ENCODE measurements at places on chromosomes 2 and 18.
A peak's percentile ranks its signal among the peaks of the same experiment; 100 is the strongest.

DNA sequence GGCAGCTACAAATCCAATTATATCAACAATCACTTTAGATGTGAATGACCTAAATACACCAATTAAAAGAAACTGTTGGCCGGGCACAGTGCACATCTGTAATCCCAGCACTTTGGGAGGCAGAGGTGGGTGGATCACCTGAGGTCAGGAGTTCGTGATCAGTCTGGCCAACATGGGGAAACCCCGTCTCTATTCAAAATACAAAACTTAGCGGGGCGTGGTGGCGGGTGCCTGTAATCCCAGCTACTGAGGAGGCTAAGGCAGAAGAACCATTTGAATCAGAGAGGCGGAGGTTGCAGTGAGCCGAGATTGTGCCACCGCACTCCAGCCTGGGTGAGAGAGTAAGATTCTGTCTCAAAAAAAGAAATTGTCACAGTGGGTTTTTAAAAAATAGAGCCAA, 49.5 kb downstream of the ATL2 start:
- DNase-seq = no peak

- DNase-seq = no peak
Observed at GRCh38 chr2:86584151-86584913, 21.1 kb upstream of the CHMP3 start.

DNA sequence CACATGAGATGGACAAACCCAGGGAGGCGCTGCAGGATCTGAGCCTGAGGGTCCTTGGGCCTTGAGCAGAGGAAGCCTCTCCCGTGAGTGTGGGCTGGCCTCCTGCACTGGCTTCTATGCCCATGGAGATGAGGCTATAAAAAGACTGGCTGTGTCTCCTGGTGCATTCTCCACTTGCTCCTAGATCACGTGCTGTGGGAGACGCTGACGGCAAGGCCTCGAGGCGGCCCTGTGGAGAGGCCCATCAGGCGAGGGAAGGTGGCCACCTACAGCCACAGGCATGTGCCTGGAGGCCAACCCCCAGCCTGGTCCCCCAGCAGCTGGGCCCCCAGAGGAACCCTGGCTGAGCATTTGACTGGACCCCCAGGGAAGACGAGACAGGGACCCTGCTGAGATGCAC, 198.9 kb downstream of the TWIST2 start:
- DNase-seq = no peak

DNA sequence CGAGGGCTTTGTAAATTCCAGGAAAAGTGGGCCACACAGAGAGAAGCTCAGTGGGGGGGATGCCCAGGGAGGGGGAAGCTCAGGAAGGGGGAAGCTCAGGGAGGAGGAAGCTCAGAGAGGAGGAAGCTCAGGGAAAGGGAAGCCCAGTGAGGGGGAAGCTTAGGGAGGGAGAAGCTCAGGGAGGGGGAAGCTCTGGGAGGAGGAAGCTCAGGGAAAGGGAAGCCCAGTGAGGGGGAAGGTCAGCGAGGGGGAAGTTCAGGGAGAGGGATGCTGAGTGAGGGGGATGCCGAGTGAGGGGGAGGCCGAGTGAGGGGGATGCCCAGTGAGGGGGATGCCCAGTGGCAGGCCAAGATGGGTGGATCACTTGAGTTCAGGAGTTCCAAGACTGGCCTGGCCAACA, 821 bp upstream of the CHRNG start:
- DNase-seq = no peak

GRCh38 chr18:58227361-58227930, 183.4 kb downstream of the NEDD4L start:
- DNase-seq = no peak

DNA sequence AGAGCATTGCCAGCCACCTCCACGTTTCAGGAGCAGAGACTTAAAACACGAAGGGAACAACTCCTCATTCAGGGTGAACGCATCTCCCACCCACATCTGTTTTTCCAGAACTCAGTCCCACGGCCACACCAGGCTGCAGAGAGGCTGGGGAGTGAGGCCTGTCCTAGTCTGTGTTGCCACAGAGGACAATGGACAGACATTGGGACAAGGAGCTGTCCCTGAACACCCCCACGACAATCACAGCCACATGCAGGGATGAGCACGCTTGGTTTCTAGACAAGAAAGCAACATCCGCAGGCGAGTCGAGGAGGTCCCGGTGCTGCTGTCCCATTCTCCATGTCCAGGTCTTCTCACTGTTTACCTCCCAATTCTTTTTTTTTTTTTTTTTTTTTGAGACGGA, 167.4 kb downstream of the EIPR1 start:
- no peak for DNase-seq

DNA sequence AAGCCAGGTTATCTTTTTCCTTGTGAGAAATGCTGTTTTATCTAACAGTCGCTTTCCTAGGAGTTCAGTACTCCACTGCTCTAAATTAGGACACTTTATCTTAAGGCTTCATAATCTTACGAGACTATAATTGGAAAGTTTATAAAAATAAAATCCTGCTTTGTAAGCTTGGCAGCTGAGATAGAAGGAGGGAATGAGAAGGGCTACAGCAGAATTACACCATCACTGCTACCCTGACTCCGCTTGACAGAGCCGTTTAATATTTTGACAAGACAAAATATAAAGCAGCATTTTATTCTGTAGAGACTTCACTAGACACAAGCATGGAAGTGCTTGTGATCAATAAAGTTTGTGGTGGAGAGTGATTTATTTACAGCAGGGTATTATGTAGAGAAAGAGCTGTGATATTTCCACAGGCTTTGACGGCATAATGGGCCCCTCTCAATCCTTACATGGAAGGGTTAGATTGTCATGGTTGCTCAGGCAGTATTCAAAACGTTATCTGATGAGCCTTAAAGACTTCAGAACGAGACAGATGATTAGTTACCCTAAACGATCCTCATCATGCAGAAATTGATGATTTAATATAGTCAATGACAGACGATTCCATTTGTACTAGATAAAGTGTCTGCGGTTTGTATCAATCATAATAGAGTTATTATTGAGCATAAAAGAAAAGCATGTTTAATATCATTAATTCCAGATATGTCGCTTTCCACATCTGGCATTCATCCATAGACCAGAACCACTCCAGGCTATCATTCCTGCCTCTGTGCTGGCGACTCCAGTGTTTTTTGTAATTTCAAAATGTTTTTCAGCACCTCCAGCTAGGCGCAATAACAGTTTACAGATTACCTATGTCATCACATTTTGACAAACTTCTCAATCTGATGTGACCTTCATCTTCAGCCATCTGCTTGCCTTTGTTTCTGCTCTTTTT, 242.2 kb downstream of the FIGN start:
- DNase-seq = no peak

DNA sequence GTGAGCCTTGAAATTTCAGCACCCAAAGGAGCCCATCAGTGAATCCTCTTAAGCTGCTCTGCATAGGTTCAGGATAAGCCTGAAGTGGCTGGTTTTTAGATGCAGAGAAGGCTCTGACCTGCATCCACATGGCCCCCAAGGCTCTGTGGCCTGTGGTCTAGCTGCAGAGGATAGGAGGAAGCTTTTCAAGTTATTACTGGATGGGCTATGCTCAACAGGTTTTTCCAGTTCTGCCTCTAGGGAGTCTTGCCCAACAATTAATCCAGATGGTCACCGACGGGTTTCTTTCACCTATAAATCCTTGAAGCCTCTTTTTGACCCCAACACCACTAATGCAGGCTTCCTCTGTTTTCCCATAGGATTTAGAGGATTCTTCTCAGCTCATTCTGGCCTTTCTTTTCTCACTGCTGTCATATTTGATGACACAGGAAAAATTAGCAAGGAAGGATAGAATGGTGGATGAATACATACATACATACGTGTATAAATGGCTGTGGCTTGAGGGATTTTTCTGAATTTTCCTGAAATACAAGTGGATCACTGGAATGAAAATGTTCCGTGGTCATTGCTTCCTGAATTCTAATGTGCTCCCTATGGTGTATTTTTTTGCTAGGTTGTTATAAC, 52.2 kb upstream of the BCL2L11 start:
- DNase-seq = no peak

- DNase-seq = no peak
Observed at GRCh38 chr2:219507581-219508443, 6.5 kb upstream of the ASIC4 start.

DNA sequence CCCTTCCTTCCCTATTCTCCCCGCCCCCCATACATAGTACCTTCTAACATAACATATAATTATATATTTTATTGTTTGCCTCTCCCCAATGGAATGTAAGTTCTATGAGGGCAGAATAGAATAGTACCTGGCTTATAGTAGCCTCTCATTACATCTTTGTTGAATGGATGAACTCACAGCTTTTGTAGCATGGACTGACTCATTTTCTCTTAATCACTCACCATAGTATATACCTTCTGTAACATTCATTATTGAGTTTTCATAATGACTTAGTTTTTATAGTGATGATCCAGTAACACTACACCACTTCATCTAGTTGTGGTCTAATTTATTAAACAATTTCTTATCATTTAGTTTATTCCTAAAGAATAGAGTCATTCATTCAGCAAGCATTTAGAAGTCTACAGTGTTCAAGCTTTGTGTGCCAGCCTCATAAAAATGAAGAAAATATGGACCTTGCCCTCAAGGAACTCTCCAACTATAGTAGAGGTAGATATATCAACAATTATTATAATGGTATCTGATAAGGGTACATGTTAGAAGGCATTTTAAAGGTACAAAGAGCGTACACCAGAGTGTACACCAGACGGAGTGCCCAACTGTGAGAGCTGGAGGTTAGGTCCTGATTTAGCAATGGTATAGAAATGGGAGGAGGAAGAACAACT, 31.1 kb downstream of the NCOA1 start:
- no peak for DNase-seq

DNA sequence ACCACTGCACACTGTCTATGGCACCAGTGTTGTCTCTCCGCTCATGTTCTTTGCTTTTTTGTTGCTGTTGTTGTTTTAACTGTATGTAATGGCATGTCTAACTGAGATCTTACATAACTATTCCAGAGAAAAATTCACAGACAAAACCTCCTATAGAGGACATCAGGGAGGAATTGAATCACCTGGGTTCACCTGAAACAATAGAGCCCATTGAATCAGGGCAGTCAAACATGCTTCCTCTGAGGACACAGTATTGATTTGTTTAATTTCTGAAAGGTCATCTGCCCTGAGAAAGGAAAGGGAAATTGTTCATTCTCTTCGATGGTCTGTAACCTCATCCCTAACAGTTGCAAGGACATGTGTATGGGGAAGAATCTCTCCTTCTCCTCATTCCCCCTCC, 237.5 kb downstream of the SRBD1 start:
- no peak for DNase-seq

GRCh38 chr2:48397281-48397680, 132.7 kb upstream of the STON1 start:
- no peak for DNase-seq

- no peak for DNase-seq
Observed at GRCh38 chr18:68874361-68874760, 76.5 kb downstream of the CCDC102B start.

GRCh38 chr2:205370726-205371125, 311.6 kb upstream of the NRP2 start:
- no peak for DNase-seq

GRCh38 chr2:237122214-237122666, 36.6 kb downstream of the COPS8 start:
- no peak for DNase-seq

- no peak for DNase-seq
Observed at GRCh38 chr2:28721601-28722191, 29.9 kb upstream of the PPP1CB start.

GRCh38 chr2:148989882-148990493, 48.5 kb upstream of the LYPD6B start:
- DNase-seq = peak; percentile 67

GRCh38 chr18:36530676-36531405, 233.3 kb downstream of the FHOD3 start:
- DNase-seq = no peak

DNA sequence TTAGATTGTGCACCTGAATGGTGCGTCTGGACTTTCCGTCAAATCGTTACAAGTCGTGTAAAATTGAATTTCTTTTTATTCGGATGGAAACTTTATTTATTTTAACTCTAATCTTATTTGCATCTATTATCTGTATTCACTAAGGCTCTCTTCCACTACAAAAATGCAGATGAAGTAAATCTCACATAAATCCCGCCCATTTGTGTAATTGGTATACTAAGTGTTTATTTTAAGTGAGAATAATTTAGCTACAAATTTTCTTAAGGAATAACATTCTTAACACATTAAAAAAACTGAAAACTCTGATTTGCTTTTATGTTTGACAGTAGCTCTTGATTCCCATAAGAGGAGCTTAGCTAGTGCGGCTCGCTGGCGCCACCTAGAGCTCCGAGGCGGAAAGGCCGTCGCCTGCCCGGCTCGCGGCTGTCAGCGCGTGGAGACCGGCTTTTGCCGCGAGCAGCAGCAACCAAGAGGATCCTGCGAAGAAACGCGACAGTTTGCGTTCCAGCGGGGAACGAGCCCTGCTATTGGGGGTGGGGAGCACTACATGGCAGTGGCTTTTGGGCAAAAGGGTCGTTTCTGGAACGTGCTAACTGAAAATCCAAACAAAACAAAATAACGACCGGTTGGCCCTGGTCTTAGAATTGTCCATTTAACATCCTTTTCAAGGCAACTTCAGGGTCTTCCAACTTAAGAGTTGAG, 6.7 kb downstream of the SP9 start:
- DNase-seq = no peak

DNA sequence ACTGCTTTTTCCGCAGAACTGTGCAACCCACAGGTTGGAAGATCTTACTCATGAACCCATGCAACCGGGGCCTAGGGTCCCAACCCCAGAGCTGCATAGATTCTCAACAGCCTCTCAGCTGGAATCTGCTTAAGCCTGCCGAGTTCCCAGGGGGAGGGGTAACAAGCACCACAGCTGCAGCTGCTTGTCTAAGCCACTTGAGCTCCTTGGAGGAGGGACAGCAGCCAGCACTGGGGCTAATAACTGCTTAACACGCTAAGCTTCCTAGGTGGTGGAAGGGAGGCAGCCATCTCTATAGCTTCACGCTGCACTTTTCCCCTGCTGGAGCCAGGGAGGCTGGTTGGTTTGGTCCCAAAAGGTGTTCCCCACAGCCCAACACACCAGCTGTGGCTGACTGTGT, 311.6 kb downstream of the DSC3 start:
- no peak for DNase-seq

DNA sequence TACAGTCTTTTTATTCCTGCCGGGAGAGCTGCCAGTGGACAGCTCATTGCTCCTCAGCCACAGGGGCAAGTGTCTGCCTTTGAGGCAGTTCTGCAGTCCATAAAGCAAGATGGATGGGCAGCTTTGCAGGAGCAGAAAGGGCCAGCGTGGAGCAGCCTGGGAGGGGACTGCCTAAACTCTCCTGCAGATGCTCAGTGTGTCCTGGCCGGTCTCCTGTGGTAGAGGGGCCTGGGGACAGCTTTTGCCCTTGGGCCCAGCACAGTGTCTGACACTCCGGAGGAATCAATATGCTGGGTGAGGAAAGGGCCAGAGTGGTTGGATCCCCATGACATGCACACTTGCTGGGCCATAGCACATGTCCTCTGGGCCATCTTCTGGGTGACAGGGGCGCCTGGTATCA, 65.7 kb upstream of the DAPL1 start:
- DNase-seq = no peak

Data from forelimb muscle (tissue), 1 donor.